Activated naive CD4-positive, alpha-beta T cell treated with anti-CD3 and anti-CD28 coated beads, Interleukin-2, amount 10 ng/mL, durations not matched to agents 7 days and 5 days (primary cell): ENCODE measurements at places on chromosomes 7 and 10.

- DNase-seq = no peak
Observed at GRCh38 chr7:26617066-26617465, 247.3 kb downstream of the SKAP2 start.

DNA sequence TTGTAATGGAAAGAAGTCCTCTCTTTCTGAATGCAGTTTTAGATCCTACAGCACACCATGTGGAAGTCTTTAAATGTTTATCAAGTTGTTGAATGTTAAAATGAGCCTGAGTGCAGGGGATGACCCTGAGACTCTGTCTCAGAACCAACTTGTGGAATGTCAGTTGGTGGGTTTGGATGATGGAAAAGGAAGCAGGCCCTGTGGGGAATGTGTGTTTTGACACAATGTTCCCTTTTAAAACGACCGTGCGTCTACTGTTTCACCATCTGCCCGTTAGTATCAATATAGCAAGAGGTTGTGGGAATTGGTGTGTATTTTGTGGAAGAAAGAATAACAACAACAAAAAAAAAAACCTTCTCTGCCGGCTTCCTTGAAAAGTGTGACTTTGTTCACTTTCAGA is 8.3 kb downstream of the DYNC1I1 start:
- no peak for DNase-seq

DNA sequence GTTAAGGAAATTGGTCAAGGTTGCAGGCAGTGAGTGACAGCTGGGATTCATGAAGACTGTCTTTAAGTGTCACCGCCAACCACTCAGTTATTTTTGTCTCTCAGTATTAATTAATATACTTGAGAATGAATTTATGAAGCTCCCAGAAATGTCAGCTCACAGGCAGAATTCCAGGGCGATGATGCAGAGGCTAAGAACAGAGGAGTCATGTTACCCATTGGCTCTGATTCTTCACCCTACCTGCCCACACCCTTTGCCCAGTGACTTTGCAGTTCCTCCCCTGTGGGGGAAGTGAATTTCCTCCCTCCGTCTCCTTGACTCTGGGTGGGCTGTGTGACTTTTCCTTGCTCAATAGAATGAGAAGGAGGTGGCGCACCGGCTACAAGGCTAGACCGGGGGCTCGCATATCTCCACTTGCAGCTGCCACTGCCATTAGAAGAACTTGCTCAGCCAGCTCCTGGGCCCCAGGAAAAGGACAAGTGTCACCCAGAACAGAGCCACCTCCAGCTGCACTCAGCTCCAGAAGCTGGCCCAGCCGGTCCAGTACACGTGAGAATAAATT is 157.1 kb upstream of the PRKCQ start:
- no peak for DNase-seq

DNA sequence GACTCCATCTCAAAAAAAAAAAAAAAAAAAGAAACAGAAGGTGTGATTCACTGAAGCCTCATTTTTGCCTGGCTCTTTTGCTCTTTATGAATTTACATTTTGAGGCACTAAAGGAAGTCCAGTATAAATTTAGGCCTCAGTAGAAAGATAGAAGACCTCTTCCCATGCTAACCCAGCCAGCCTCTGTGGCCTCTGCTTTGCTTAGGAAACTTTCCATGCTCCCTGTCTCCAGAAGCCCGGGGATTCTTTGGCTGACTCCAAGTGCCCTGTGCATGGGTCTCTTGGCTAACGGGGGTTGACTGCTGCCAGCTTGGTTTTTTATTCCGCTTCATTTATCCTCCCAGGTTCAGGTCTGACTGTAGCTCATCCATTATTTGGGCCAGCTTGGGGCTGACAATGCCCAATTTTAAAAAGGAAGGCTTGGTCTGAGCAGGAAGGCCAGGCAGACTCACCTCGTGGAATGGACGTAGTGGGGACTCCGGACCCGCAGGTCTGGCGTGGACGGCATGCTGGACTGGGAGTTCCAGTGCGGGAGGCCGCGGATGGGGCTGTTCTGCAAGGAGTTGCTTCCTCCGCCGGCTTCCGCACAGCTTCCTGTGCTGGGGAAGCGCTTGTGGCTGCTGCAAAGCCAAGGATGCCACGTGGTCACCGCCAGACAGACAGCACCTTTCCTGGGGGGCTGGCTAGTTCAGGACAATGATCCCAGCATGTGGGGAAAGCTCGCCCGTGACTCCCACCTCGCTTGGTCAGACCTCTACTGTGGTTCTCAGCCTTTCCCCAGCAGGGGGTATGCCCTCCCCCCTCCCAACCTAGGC is 72.3 kb downstream of the PRPF18 start:
- peak; percentile 25 for DNase-seq

DNA sequence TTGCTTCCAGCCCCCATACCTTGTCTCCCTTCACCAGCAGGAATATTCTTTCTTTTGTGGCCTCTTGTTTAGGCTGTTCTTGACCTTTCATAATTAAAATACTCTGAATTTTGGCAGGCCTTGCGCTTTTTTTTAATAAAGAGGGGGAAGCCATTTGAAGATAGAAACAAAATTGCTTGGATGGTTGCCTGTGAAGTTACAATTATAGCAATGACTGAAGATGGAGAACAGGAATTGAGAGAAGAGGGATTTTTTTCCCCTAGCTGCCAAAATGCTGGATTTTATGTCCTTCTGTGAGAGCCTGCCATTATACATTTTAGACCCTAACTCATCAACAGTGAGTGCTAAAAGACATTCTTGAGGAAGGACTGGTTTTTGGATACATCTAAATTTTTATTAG is 24.8 kb downstream of the FGFBP3 start:
- DNase-seq = no peak

GRCh38 chr7:50580057-50580456 is 14.9 kb upstream of the DDC start:
- no peak for DNase-seq

- no peak for DNase-seq
Observed at GRCh38 chr10:24759672-24760071, 36.0 kb upstream of the ARHGAP21 start.

GRCh38 chr10:87661861-87662785 is 2.4 kb downstream of the PAPSS2 start:
- no peak for DNase-seq

DNA sequence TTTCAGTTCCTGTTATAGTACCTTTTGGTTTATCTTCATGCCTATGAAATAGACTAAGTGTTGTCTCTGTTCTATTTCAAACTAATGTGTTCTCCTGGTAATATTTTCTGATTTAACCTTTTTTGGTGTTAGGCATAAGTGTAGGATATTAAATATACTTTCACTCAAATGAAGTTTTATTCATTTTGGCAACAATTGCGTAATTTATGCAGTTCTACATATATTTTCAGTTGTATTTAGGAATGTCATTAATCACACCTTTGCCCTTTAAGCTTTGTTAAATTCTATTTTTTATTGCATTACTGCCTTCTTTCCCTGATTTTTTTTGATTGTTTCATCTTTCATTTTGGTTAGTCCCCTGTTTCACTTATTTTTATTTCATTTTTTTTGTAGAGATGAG is 47.3 kb downstream of the RSBN1L start:
- DNase-seq = no peak

DNA sequence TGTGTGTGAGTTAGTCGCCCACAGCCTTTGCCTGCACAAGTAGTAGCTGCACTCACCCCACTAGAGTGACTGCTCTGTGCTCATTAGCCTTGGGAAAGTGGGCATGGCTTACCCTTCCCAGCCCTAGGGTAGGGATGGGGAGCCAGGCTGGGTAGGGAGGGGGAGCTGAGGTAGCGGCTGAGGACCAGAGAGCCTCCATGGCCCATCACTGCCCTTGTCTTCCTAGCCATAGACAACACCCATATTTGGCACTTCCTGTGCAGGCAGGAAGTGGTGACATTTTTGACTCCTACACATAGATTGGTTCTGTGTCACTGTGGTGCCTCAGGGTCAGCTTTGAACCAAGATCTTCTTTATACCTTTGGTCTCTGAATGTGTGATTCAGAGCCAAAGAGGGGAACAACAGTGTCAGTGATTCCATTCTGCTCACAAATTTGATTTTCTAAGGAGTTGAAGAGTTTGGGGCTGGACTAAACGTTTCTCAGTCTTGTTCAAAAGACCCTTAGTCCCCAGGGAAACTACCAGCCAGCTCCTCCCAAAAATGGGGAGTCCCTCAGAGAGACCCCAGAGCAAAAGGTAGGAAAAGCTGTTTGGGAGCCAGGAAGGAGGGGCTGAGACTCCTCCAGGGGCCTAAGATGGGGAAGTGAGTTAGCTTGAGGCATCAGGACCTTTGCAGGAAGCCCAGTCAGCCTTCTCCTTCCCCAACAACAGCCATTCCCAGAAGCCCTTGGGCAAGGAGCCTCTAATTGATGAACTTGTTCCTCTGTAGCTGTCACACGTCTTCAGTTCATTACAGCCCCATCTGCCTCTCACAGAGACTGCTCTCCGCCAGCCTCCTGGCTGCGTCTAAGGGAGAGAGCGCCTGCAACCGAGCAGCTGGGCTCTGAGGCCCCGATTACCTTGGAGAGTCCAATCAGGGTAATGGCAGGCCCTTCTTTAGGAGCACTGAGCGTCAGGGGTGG is 135.0 kb downstream of the CDH23 start:
- peak; percentile 46 for DNase-seq

DNA sequence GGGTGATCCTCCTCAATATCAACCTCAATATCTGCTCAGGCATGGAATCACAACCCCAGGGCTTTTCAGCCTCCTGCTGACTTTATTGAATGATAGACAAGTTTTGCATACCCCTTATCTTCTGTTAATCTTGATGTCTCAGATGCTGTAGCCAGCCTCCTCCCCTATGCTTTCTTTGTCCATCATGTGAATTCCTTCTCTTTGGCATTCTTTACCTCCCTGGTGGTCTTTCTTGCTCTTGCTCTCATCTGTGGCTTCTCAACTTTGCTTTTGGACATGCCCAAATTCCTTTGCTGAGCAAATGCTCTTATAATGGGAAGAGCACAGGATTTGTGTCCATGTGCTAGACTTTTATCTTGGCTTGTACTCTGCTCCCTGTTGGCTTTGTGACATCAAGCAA is 73.4 kb upstream of the FAM13C start:
- DNase-seq = no peak

DNA sequence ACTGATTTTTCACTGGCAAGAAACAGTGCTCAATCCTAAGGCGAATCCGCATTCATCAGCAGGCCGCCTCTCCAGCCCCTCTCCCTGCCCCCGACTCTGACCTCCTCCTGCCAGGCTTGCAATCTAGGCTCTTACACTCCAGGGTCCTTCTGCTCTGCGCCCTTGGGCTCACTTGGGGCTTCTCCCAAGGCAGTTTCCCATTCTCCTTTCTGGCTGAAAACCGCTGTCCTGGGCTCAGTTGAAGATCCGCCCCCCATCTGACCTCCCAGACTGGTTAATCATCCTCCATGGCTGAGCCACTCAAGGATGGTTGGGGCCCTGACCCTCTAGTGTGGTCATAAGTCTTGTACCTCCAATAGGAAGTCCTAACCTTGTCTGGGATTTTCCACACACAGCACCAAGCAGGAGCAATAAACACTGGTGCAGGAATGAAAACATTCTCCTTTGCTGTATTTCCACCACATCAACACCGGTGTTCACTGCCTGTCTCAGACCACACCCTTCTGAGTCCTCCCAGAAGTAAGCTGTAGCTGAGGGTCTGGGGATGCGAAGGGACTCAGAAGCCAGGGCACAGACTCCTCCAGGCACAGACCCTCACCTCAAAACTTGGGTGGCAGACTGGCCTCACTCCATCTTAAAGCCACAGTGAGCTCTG is 42.4 kb downstream of the TNS3 start:
- DNase-seq = no peak

DNA sequence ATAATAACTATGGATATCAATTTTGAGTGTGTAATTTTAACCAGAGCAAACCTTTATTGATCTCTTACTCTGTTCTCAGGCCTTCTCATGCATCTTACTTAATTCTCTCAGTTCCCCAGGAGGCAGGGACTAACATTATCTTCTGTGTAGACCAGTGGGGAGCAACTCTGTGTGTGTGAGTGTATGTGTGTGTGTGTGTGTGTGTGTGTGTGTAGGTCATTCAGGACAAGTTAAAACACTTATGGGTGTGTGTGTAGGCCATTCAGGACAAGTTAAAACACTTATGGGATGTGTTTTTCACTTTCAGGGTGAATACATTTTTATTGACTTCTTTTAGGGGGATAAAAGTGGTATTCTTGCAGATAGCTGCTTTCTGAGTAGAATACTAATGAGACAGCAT is 145.0 kb downstream of the ADAM12 start:
- DNase-seq = no peak

GRCh38 chr10:8633909-8634308 is 579.4 kb downstream of the GATA3 start:
- DNase-seq = no peak

DNA sequence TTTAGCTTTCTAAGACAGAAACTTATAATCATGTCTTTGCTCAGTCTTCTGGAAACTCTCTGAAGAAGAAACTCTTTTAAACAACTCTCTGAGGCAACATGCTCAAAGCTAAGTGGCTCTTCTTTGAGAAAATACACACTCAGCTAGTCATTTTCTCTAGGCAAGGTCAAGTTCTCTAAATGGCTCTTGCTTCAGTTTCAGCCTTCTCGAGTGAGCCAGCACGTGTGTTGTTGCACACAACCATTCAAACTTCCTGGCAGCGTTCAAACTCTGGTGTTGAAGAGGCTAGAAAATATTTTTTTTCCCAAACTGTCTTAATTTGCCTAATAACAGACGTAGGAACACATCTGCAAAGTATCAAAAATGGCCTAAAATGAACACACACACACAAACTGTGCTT is 129.1 kb downstream of the THSD7A start:
- no peak for DNase-seq

DNA sequence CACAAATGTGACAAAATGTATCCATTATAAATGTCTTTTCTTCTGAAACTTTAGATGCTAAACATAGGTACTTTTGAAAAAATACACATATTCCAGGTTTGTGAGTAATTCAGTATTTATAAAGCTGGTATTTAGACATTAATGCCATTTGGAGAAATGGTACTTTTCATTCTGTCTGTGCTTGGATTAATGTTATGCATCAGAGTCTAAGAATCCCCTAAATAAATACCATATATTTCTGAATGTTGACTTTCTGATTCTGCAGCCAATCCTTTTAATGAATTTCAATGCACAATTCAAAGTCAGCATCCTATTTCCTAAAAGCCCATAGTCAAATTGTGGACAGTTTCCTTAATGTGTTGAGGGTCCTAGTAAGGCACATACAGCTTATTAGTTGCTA is 145.0 kb downstream of the DKK1 start:
- DNase-seq = no peak

DNA sequence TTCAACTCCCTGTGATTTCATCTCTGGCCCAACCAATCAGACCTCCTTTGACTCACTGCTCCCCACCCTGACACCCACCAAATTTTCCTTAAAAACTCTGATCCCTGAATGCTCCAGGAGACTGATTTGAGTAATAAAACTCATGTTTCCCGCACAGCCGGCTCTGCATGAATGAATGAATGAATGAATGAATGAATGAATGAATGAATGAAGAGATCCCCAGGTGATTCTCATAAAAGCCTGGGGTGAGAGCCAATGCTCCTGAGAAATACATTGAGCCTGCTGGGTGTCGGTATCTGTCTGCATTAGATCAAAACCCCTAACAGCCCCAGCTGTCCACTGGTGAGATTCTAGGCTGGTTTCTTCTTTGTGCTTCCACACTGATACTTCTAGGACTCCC is 58.7 kb downstream of the HTR7 start:
- DNase-seq = no peak
